ENCODE measurements at places on chromosomes 3 and 15.
A peak's percentile ranks its signal among the peaks of the same experiment; 100 is the strongest.

DNA sequence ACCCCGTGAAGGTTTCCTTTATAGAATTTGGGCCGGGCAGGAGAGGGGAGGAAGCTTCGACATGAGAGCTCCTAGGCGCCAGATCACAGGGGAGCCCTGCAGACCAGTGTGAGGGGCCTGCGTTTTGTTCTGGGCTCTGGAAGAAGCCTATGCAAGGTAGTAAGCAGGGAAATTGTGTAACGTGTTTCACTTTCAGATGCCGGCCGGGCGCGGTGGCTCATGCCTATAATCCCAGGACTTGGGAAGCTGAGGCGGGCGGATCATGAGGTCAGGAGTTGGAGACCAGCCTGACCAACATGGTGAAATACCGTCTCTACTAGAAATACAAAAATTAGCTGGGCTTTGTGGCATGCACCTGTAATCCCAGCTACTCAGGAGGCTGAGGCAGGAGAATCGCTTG lies 65.2 kb downstream of the GABRG3 start:
- DNase-seq = no peak

GRCh38 chr3:197942956-197943556 lies 6.9 kb upstream of the RPL35A start:
- peak; percentile 75 for DNase-seq

DNA sequence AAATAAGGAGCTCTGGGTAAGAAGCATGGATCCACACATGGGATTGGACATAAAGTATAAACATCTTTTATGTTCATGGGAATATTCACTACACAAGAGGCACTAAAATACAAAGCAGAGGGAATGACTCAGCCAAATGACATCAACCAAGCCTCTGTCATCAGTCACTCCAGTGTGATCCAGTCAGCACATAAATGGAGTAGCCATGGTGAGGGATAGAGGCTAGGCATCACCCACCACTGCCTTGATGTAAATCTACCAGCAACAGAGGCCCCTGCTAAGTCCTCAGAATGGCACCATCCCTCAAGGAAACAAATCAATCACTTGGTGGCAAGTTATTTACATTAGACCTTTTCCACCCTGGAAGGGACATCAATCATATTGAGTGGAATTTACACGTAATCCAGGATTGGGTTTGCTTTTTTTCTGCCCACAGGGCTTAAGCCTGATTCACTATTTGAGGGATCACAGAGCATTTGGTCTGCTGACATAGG lies 27.2 kb downstream of the VEPH1 start:
- DNase-seq = no peak

DNA sequence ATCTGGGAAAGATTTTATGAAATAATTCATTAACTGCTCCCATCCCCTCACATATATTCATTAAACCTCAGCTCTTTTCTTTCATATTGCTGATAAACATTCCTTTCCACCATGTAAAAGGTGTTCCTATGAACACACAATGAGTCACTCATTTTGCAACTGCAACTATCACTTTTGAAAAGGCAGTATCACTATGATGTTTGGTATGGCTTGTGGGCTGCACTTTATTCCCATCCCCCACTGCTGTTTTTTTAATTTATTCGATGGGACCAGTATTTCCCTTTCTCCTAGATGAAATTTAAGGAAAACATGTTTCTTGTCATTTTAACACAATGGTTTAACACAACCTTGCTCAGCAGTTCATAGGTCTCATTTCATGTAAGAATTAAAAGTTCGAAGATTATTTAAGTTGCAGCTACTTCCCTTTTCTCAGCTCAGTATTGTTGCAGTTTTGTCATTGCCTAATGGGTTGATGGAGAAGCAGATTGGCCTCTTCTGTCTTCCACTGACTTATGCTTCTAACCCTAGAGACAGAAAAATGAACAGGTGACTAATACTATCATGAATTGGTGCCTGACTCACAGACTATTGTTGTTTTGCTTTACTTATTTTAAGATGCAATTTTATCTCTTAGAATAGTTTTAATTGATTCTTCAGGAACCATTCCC lies 280.3 kb downstream of the ZPLD1 start:
- DNase-seq = no peak

- DNase-seq = peak; percentile 10
These were observed 23.1 kb downstream of the DCLK3 start for GRCh38 chr3:36741285-36741684.

DNA sequence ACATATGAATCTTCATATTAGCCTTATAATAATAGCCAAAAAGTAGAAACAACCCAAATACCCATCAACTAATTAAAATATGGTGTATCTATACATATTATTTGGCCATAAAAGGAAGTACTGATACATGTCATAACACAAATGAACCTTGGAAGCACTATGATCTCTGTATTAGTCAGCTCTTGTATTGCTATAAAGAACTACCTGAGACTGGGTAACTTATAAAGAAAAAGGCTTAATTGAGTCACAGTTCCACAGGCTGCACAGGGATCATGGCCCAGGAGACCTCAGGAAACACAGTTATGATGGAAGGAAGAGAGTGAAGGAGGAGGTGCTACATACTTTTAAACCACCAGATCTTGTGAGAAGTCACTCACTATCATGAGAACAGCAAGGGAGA lies 16.0 kb upstream of the CCR2 start:
- no peak for DNase-seq

DNA sequence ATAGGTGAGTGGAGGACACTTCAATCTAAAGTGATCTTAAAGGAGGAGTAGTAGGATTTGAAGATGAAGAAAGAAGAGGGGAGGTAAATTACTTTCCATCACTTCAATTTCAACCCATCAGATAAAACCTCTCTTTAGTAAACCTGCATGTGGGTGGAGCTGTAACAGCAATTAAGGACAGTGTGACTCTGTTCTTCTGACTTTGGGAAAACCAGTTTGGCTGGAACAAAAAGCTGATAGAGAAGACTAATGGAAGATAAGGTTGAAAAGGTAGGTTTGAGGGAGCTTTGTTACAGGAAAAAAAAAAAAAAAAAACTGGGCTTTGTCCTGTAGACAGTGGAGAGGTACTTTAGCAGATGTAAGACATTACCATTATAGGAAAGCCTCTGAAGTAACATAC lies 4.5 kb upstream of the GSK3B start:
- no peak for DNase-seq

GRCh38 chr3:11304175-11304574 lies 32.0 kb downstream of the ATG7 start:
- no peak for DNase-seq

DNA sequence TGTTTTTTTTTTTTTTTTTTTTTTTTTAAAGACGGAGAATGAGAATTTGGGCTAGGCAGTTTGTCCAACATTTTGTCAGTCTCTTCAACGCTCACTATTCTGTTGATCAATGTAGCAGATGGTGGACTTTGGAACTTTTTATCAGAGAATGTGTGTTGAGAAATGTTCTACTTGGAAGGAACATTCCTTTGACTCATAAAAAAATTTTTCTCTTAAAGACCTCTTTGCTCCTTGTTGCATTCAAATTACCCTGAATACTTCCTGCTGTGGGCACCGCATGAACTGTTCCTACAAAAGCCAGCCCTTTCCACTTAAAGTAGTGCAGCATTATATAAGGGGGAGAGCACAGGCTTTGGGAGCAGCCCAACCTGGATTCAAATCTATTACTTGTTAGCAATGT lies 182.9 kb downstream of the AKAP13 start:
- no peak for DNase-seq

GRCh38 chr3:23372285-23372684 lies 169.2 kb downstream of the UBE2E2 start:
- DNase-seq = no peak

DNA sequence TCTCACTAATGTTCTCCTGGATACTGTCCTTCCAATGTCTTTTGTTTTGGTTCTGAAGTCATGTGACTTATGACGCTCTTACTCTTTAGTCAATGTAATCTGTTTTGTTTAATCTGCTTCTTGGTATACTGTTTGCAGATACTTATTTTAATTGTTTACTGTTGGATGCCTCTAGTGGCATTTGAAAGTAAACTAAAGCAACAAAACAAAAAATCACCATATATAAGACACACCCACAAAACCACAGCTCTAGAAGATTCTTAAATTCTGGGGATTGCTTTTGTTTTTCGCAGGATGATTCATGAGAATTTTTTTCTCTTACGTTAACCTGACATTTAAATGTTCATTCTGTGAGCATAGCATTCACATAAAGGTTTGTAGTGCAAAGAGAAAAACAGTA lies 16.8 kb downstream of the SLC25A26 start:
- no peak for DNase-seq

DNA sequence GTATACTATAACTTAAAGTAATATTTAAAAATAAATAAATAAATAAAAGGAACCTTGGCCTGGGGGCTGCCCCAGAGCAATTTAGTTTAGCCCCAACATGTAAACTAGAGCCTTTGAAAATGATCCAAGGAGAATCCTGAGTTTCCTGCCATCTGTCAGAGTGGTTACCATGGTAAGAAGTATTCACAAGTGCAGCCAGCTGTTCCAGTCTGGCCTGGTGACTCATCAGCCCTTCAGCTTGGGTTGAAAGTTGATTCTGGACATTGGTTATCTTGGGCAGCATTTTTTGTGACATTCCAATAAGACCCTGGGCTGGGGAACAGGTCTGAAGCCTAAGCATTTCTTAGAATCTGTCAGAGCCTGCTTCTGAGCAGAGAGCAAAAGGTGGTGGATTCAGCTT lies 72.7 kb upstream of the LRTM1 start:
- no peak for DNase-seq

DNA sequence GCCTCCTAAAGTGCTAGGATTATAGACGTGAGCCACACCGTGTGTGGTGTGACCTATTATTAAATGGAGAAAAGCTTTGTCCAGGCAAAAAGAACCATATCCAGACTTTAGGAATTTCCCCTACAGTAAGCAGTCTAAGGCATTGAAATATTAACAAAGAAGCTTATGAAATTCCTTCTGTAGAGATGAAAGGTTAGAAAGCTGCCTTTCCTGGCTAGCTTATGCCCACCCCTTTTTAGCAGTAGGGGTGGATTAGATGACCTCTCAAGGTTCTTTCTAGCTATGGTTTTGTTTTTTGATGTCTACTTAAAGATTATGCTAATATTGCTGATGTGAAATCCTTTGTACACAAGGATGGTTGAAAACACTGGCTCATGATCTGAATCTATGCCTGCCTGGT lies 13.9 kb downstream of the OXSM start:
- no peak for DNase-seq

DNA sequence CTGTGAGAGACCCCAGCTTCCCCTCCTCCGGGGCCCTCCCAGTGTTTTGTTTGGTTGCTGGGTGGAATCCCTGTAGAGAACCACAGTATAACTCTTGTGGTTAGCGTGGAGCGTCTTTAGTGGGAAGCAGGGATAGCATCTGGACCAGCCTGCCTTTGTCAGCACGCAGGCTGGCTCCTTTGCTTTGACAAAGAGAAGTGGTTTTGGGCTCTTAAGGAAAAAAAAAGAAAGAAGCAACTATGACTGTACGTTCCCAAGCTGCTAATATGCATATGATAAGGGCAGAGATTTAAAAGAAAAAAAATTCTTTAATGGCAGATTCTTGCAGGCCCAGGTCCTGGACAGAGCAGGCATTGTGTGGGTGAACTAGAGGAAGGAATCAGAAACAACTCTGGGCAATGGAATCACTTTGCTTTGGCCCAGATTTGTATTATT lies 340.8 kb upstream of the CTDSPL start:
- no peak for DNase-seq

- DNase-seq = no peak
These were observed 176.3 kb downstream of the ZMAT3 start for GRCh38 chr3:178895178-178895789.

- DNase-seq = no peak
These were observed 71.1 kb upstream of the SLC24A5 start for GRCh38 chr15:48049736-48050135.

DNA sequence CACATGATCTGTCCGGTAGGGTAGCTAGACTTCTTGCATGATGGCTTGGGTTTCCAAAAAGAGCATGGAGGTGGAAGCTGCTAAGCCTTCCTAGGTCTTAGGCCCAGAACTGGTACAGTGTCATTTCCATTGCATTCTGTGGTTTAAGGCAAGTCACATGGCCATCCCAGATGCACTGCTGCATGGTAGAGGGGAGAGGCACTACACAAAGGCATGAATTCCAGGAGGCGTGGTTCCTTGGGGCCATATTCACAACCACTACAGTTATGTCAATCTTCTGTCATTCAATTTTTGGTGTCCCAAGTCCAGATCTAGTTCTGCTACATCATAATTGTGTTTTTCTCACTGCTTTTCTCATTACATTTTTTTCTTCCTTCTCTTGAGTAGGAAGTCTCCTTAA lies 122.2 kb upstream of the CHRM5 start:
- DNase-seq = no peak

- no peak for DNase-seq
These were observed 53.2 kb downstream of the RFTN1 start for GRCh38 chr3:16460273-16460672.

- DNase-seq = no peak
These were observed 55.0 kb downstream of the RORA start for GRCh38 chr15:61173899-61174689.

- DNase-seq = no peak
These were observed 54.4 kb downstream of the DCUN1D1 start for GRCh38 chr3:182925944-182926337.

DNA sequence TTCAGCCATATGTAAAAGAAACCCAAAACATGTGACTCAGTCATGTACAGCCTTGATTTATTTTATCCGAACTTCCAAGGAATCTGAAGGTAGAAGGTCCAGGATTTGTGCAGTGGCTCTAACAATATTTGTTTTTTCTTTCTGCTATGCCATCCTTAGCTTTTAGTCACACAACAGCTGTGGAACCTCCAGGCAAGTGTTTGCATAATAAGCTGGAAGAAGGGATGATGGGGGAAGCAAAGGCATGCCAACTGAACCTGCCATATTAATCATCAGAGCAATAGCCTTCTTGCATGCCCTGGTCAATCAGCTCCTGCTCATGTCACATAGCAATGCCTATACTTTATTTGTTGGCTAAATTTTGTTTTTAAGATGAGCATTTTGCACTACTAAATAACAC lies 444.7 kb upstream of the ARPP21 start:
- no peak for DNase-seq

GRCh38 chr3:12966847-12967605 lies 106.2 kb downstream of the IQSEC1 start:
- DNase-seq = no peak

Measured in NCI-H1694 (cell line).